ENCODE measurements at places on chromosomes 7 and 10. TPM values are rescaled to one million over a fixed set of nuclear protein-coding genes. Genes with fewer than 3 reads are reported as not detected.

Gene ANKRD61
- 0.38 TPM for total RNA-seq

Gene SORCS1
- not detected for total RNA-seq

Gene CYP3A4
- not detected for total RNA-seq

Gene NPFFR1
- not detected for total RNA-seq

Gene CEP41
- 15.1 TPM for total RNA-seq

Gene EVX1
- total RNA-seq = 0.07 TPM

Gene PPP1R17
- not detected for total RNA-seq

Gene GNG11
- total RNA-seq = 35.6 TPM

Gene TAC1
- total RNA-seq = not detected

Gene HOXA7
- 5.1 TPM for total RNA-seq

Gene ZNF239
- total RNA-seq = 2.4 TPM

Gene GCK
- not detected for total RNA-seq

Gene NAT16
- 0.17 TPM for total RNA-seq

Gene ASAH2B
- total RNA-seq = 3.6 TPM

Gene ZNF777
- total RNA-seq = 16.2 TPM

Gene HSPB1
- total RNA-seq = 944 TPM

Gene NUTM2E
- 0.52 TPM for total RNA-seq

Gene ACSM6
- total RNA-seq = not detected

Gene AKR1C4
- 0.37 TPM for total RNA-seq
